ENCODE measurements at places on chromosomes 13 and 19. TPM values are rescaled to one million over a fixed set of nuclear protein-coding genes. Genes with fewer than 3 reads are reported as not detected.

GRCh38 chr13:82976499-82976898, 905.8 kb downstream of the SLITRK1 start:
- DNase-seq, result no peak

GRCh38 chr13:29624997-29625396, 29.5 kb upstream of the SLC7A1 start:
- no peak for DNase-seq

DNA sequence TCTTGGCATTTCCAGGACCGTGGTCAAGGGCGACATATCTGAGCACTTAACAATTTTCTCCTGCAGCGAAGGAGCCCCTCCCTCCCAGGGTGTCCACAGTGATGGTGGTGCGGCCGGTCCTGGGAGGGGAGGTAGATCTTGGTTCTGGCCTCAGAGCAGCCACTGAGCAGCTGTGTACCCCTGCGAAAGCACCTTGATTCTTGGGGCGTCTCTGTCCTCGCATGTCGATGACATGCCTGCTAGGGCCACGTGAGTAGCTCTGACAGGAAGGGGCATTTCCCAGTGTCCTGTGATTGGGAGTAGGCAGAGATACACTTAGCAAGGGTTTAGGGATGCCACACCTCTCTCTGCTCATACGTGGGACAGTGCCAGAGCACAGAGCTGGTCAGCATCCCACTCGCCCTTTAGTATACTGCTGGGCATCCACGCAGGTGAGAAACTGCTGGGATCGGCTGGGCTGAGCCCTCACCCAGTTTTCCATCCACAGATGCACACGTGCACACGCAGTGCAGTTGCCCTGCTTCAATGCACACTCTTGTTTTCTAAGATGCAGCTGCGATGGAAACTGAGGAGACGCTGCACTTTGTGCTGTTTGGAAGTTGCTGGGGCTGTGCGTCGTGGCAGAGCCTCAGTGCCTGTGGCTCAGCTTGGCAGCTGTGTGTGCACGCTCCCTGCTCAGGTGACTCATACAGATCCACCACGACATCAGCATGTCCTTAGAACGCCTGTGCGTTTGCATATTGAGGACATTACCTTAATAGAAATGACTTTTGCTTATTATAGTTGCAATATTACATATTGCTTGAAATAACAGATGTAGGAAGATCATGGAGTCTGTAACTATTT, 66.8 kb downstream of the TEX29 start:
- no peak for DNase-seq

- DNase-seq, result no peak
Observed at GRCh38 chr13:26680123-26680450, 80.5 kb downstream of the GPR12 start.

DNA sequence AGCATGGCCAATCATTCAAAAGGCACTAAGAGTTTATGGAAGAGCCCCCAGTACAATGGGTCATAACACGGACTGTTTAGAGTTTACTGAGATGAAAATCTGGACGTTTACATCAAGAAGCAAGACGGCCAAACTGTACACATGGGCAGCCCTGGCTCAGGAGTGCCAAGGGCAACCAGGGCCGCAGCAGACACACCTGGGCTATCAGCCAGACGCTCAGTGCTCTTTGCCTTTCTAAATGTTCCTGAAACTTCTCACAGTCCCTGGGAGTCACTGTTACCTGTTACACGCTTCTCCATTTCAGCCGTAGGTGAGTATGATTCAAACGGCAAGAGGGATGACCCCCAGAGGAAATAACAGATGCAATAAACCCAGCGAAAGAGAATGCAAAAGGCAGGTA, 64.5 kb downstream of the ABCC4 start:
- DNase-seq, result no peak

- DNase-seq, result no peak
Observed at GRCh38 chr19:4362831-4363545, 19.6 kb downstream of the MPND start.

DNA sequence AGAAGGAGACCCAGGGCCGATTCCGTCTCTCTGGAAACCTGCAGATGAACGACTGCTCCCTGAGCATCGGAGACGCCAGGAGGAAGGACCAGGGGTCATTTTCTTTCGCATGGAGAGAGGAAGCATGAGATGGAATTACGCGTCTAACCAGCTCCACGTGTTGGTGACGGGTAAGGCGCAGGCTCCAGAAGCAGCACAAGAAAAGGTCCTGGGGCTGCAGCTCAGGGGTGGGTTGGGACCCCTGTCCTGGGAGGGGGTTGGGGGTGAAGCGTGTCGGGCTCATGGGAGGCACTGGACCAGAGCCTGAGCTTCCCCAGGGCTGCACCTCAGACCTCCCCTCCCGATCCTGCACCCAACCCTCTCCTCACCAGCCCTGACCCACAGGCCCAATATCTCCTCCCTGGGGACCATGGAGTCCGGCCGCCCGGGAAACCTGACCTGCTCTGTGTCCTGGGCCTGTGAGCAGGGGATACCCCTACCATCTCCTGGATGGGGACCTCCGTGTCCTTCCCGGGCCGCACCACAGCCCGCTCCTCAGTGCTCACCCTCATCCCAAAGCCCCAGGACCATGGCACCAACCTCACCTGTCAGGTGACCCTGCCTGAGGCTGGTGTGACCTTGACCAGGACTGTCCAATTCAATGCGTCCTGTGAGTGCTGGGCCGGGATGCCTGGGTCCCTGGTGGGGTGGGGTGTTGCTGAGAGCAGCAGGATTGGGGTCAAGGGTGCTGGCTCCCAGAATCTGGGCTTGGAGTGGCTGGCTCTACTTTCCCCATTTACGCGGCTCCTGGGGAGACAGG, 39.6 kb upstream of the CD33 start:
- no peak for DNase-seq

DNA sequence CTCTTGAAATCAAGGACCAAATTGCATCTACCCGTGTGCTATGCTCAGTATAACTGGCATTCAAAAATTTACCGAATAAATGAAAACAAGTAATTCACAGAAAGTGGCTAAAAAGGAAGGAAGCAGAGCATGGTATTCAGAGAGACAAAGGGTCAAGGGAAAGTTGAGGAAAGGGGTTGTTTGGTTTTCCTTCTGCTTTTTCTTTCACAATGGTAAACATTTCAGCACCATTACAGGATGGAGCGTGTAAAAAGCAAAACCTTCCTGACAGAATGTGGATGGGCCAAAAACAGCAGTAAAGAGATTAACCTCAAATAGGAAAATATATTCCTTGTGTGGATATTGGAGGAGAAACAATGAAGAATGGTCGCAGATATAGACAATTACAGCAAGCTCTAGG, 14.8 kb downstream of the DIAPH3 start:
- DNase-seq, result no peak

DNA sequence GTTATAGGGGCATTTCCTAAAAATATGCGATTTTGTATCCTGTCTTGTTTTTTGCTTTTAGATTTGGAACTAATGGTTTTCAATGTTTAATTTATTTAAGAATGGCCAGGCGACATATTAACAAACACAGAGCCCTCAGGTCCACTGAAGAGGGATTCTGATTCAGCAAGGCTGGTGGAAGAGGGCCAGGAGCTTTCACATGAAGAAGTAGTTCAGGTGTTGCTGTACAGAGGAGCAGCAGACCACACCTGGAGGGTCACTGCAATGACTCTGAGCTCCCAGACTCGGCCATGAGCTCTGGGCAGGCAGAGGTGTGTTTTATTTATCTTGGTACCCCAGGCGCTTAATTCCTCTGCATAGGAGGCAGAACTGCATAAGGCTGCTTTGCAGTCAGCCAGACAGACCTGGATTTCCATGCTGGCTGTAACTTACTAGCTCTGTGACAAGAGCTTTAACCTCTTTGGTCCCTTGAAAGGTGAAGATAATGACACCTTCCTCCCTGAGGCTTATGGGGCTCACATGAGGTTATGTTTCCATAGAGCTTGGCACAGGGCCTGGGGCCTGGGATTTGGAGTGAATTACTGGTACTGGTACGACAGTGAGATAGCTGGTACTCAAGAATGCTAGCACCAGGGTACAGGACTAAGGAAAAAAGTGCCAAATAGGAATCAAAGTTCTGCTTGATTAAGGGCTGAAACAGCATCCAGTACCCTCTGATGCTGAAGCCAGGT, 184.7 kb downstream of the OXGR1 start:
- DNase-seq, result no peak

GRCh38 chr13:61410266-61410665, 5.4 kb downstream of the PCDH20 start:
- no peak for DNase-seq

DNA sequence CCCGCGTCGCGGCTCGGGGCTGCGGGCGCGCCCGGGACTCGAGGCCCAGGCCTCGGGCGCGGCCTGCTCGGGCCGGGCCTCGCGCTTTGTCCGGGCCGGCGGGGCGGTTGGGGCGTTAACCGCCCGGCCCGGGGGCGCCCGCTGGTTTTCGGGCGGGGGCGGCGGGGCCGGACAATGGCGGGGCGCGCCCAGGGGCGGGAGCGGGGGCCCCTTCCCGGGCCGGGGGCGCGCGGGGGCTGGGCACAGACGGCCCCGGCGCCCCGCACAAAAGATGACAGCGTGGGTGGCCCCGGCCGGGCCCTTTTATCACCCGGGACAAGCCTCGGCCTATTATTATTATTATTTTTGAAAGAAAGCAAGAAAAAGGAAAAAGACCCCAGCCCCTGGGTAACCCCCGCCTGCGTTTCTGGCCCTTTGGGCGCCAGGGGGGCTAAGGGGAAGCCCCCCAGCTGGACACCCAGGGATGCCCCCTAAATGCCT, 419 bp downstream of the KDM4B start:
- DNase-seq, result no peak

GRCh38 chr19:38417544-38418506, 8.2 kb downstream of the RASGRP4 start:
- no peak for DNase-seq

DNA sequence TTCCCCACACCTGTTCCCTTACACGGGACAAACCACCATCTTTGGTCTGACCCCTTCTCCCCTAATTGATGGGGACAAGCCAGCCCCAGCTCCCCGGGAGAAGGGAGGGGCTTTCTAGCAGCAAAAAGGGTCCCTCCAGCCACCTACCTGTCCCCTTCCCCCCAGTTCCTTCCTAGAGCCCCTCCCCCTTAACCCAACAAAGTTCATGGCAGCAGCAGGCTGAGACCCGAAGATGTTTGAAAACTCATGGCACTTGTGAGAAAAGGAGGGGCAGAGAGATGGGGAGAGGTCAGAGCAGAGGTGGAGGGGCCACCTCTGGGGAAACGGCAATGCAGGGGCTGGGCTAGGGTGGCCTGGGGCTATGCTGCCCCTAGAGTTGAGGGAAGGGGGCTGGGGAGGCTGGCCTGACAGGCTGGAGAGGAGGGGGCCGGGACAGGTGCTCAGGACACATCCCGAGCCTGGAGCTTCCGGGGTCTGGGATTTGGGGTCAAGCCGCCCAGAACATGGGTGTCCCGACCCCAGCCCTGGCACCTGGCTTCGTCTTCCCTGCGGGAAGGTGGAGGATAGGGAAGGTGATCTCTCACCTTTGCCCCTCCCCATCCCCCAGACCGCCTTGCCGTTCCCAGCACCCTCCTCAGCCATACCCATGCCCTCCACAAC, 12.5 kb upstream of the ASF1B start:
- no peak for DNase-seq

- no peak for DNase-seq
Observed at GRCh38 chr19:18969931-18970659, 29.1 kb upstream of the HOMER3 start.

GRCh38 chr19:5005096-5005495, 36.2 kb downstream of the KDM4B start:
- no peak for DNase-seq

GRCh38 chr13:55991666-55992065, 1149.1 kb upstream of the PRR20A start:
- DNase-seq, result no peak

DNA sequence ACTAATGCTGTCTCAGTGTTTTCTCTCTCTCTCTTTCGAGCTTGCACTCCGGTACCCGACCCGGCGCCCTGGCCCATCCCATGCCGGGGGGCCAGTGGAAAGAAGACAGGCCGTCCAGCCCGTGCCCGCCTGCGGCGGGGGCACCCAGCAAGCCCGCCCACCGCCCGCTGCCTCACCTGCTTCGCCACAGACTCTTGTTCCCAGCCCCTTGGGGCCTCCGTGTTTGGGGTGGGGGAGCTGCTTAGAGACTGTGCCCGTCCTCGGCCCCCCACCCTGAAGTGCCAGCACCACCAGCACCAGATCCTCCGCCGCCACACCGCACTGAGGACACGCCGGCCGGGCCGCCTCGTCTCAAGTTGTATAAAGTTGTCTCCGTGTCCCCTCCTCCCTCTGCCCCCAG, 2.4 kb downstream of the LENG9 start:
- DNase-seq, result no peak

- DNase-seq, result no peak
Observed at GRCh38 chr19:52010674-52011073, 2.7 kb upstream of the ZNF615 start.

GRCh38 chr19:3708207-3708931, at the start of gene TJP3:
Gene TJP3 (plus strand): TSS chr19:3708384. CDS start chr19:3728433, 20,049 bp downstream.
- DNase-seq, result no peak

- no peak for DNase-seq
Observed at GRCh38 chr19:28898249-28898648, 314.7 kb downstream of the UQCRFS1 start.

DNA sequence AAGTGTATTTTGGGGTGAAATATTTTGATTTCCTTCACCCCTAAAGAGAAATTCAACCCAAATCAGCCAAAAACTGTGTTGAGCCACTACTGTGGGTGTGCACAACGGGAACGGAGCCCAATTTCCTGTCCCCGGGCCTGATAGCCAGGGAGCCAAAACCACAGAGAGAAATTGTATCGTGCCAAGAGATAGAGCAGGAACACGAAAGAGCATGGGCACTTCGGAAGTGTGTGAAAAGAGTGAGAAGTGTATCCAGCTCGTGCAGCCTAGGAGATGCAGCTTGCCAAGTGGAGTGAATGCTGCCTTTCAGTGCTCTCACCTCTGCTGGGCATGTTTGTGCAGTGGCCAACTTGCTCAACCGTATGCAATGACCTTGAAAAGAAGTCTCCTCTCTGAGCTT, 19.4 kb upstream of the PLEKHF1 start:
- DNase-seq, result no peak

ETFB gene
- 167 TPM for polyA plus RNA-seq

PSG1 gene
- polyA plus RNA-seq, result not detected

ZNF554 gene
- polyA plus RNA-seq, result 1.1 TPM

ADGRE3 gene
- polyA plus RNA-seq, result not detected

CEACAM4 gene
- not detected for polyA plus RNA-seq

KLK2 gene
- 1.6 TPM for polyA plus RNA-seq

FCER2 gene
- polyA plus RNA-seq, result 222 TPM

TEAD2 gene
- 0.13 TPM for polyA plus RNA-seq

PNPLA6 gene
- polyA plus RNA-seq, result 65.8 TPM

ARID3A gene
- polyA plus RNA-seq, result 8.9 TPM

SSBP4 gene
- polyA plus RNA-seq, result 54.7 TPM

LRG1 gene
- 1.2 TPM for polyA plus RNA-seq

GPR12 gene
- polyA plus RNA-seq, result not detected

ILF3 gene
- 205 TPM for polyA plus RNA-seq

EBPL gene
- polyA plus RNA-seq, result 10.1 TPM

RDH8 gene
- polyA plus RNA-seq, result not detected

TMEM145 gene
- not detected for polyA plus RNA-seq

NXNL1 gene
- polyA plus RNA-seq, result not detected

All from GM12878 (cell line).